ENCODE measurements at places on chromosomes 7 and 10. TPM values are rescaled to one million over a fixed set of nuclear protein-coding genes. Genes with fewer than 3 reads are reported as not detected.

SLC26A5 gene
- total RNA-seq = not detected

DNA sequence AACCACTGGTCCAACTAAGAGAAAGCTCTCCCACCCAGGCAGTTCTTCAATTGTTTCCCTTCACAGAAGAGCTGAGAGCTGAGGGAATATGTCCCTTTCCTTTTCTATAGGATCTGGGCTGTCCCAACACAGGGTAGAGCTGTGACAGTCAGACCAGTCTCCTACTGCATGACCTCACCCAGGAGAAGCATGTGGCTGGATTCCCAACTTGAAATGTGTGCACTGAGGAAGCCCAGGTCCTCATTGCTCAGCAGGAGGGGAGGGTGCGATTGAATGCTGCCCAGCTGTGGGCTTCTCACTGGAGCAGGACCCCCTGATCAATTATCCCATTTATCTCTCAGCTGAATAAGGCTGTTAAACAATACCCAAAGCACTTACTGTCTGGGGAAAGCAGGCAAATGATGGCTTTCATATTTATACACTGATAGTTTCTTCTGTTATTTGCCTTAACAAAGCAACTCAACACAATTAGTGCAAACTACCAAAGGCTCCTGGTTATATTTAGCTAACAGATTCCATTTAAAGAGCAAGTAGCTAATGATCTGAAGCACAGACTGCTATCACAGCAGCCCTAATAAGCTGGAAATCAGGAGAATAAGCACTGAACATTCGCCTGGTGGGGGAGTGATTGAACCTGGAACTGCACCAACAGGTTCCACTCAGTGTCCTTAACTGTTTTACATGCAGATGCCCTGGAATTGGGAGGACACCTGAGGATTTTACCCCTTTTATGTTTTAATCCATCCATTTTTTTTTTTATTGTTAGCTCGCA, 508.8 kb downstream of the CCSER2 start:
- H3K36me3 ChIP-seq = no peaks in the 10 kb centered on the region
- no peaks in the 10 kb centered on the region for H3K4me1 ChIP-seq
- no peak overlapping the region for H3K27ac ChIP-seq

- H3K4me1 ChIP-seq = peaks cover 23% of the 10 kb centered on the region
- H3K27me3 ChIP-seq = no peaks in the 10 kb centered on the region
- H3K36me3 ChIP-seq = peaks cover 11% of the 10 kb centered on the region
- peak overlapping the region; percentile 91 for H3K27ac ChIP-seq
- no peak for DNase-seq
These were observed 601 bp downstream of the ADAM8 start for GRCh38 chr10:133276100-133276434.

- peak overlapping the region; percentile 5 for H3K27ac ChIP-seq
- peak overlapping the region; percentile 33 for H3K4me3 ChIP-seq
- H3K4me1 ChIP-seq = peaks cover 36% of the 10 kb centered on the region
- no peaks in the 10 kb centered on the region for H3K36me3 ChIP-seq
- H3K27me3 ChIP-seq = peaks cover 7% of the 10 kb centered on the region
These were observed 43.7 kb downstream of the CH25H start for GRCh38 chr10:89163265-89163995.

GRCh38 chr7:43847496-43847895, 21.8 kb downstream of the MRPS24 start:
- no peaks in the 10 kb centered on the region for H3K27me3 ChIP-seq
- H3K27ac ChIP-seq = no peak overlapping the region
- no peaks in the 10 kb centered on the region for H3K36me3 ChIP-seq
- H3K4me3 ChIP-seq = no peak overlapping the region
- no peaks in the 10 kb centered on the region for H3K4me1 ChIP-seq
- DNase-seq = no peak

- no peak overlapping the region for H3K27ac ChIP-seq
- no peak overlapping the region for H3K4me3 ChIP-seq
- peaks cover 62% of the 10 kb centered on the region for H3K36me3 ChIP-seq
- no peaks in the 10 kb centered on the region for H3K27me3 ChIP-seq
These were observed 46.2 kb upstream of the MRLN start for GRCh38 chr10:59799421-59799820.

GRCh38 chr7:30824821-30825720, 53.9 kb downstream of the MINDY4 start:
- no peak overlapping the region for H3K4me3 ChIP-seq
- H3K4me1 ChIP-seq = peaks cover 13% of the 10 kb centered on the region
- H3K36me3 ChIP-seq = peaks cover 1% of the 10 kb centered on the region

HPSE2 gene
- not detected for total RNA-seq

DNA sequence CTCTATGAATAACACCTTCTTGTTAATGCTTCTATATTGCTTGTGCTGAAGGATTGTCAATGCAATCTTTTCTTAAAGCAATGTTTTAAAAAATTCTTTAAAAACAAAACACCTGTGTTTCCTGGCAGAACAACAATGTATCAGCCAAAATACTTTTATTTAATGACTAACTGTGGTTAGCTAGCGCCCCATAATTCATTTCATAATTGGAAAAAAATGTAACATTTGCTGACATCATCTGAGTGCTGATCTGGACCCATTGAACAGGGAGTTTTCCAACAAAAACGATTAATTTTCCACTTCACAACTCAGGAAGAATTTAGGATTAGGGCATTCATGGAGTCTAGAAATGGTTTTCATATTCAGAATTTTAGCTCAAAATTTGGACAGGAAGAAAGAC, 137.6 kb upstream of the CDK6 start:
- H3K27ac ChIP-seq = no peak overlapping the region
- H3K27me3 ChIP-seq = peaks cover 10% of the 10 kb centered on the region
- no peak overlapping the region for H3K4me3 ChIP-seq
- peaks cover 17% of the 10 kb centered on the region for H3K4me1 ChIP-seq
- no peak for DNase-seq
- H3K36me3 ChIP-seq = peaks cover 1% of the 10 kb centered on the region

GRCh38 chr10:21527598-21528235, 2.2 kb upstream of the SKIDA1 start:
- peak overlapping the region; percentile 73 for H3K4me3 ChIP-seq
- peak overlapping the region; percentile 65 for H3K27ac ChIP-seq
- peaks cover 18% of the 10 kb centered on the region for H3K27me3 ChIP-seq
- H3K36me3 ChIP-seq = peaks cover 2% of the 10 kb centered on the region

GRCh38 chr10:7787150-7787856, 490 bp downstream of the KIN start:
- peak; percentile 49 for DNase-seq
- H3K27ac ChIP-seq = no peak overlapping the region
- no peaks in the 10 kb centered on the region for H3K27me3 ChIP-seq
- H3K4me3 ChIP-seq = no peak overlapping the region
- H3K36me3 ChIP-seq = peaks cover 15% of the 10 kb centered on the region

DNA sequence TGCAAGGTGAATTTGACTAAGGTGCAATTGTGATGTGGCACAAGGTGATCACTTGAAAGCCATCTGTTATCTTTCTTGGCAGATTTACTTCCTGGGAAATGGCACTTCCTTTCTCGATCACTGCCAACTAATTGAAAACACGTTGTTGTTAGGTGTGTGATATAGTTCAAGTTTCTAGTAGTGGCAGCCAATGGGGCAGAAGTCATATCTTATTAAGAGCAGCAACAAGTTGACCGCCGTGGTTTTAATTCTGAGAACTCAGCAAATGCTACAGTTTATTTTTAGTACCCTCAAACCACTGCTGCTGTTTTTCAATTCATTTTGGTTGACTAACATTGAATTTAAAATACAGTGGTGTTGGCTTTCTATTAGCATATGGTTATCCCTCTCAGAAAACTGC, 1.6 kb downstream of the CHN2 start:
- H3K27me3 ChIP-seq = peaks cover 57% of the 10 kb centered on the region
- H3K27ac ChIP-seq = no peak overlapping the region
- no peaks in the 10 kb centered on the region for H3K36me3 ChIP-seq
- H3K4me3 ChIP-seq = no peak overlapping the region

- H3K36me3 ChIP-seq = no peaks in the 10 kb centered on the region
- peaks cover 7% of the 10 kb centered on the region for H3K27me3 ChIP-seq
- no peak for DNase-seq
- H3K4me1 ChIP-seq = no peaks in the 10 kb centered on the region
- no peak overlapping the region for H3K4me3 ChIP-seq
These were observed 212.5 kb downstream of the EMX2 start for GRCh38 chr10:117754770-117755658.

Data from activated naive CD4-positive, alpha-beta T cell treated with anti-CD3 and anti-CD28 coated beads for 36 hours (primary cell).